CD4-positive, alpha-beta T cell (primary cell): ENCODE measurements at places on chromosomes 7 and 10.

- no peak for DNase-seq
These were observed 91.0 kb downstream of the ELMO1 start for GRCh38 chr7:37357637-37357996.

DNA sequence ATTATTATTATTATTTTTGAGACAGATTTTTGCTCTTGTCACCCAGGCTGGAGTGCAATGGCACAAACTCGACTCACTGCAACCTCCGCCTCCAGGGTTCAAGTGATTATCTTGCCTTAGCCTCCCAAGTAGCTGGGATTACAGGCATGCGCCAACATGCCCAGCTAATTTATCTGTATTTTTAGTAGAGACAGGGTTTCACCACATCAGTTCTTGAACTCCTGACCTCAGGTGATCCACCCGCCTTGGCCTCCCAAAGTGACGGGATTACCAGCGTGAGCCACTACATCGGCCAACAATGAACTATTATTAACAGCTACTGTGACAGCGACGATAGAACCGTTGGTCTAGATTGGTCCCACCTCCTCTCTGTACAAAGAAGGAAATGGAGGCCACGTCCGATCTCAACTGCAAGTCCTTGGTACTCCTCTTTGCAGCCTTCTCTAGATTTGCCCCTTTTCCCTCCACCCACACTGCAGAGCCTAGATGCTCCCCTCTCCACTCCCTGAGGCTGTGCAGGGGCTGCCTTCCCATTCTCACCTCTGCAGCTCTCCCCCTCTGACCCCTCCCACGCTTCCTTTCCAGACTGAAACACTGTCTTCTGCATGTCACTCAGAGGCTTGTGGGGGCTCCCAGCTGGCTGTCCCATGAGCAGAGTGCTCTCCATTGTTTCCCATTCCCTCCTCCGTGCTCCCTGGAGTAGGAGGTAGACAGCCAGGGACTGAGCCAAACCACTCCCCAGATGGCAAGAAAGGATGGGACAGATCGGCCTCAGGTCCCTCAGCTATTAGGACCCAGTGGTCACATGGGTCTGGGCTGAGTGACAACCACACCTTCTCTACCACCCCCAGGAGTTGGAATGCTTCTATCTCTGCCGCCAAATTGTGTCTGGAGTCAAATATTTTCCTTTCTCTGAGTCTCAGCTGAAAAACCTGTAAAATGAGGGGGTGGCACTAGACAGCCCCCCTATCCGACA lies 2.3 kb downstream of the LOXL4 start:
- DNase-seq = no peak

DNA sequence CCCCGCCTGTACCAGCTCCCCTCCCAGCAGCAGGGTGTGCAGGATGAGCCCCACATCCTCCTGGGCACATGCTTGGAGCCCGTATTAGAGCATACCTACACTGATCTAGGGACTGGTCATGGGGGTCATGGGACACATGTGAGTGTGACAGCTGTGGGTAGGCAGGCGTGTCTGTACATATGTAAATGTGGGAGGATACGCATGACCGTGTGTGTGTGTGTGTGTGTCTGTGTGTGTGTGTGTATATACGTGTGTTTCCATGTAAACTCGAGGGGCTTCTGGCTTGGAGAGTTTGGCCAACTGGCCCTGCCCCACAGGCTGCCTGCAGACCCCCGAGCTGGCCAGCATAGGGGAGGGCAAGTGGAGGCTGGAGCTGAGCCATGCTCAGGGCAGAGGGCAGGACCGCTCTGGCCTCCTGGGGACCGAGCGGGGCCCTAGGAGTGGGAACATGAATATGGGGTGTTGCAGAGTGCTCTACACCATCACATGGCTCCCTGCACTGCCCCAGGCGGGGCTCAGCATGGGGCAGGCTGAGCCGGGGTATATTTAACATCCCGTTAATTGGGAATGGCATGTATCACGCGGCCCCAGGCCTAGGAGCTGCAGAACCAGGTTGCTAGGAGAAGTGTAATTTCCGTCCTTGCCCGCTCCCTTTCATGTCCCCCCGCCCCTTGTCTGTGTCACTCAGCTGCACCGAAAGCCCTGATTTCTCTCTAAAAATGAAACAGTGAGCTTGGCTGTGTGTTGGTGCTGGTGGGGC lies 152.7 kb upstream of the PCBD1 start:
- DNase-seq = no peak

- DNase-seq = no peak
These were observed 103.3 kb downstream of the TPST1 start for GRCh38 chr7:66308411-66308810.

- DNase-seq = no peak
These were observed 56.0 kb downstream of the TAX1BP1 start for GRCh38 chr7:27795977-27796376.

DNA sequence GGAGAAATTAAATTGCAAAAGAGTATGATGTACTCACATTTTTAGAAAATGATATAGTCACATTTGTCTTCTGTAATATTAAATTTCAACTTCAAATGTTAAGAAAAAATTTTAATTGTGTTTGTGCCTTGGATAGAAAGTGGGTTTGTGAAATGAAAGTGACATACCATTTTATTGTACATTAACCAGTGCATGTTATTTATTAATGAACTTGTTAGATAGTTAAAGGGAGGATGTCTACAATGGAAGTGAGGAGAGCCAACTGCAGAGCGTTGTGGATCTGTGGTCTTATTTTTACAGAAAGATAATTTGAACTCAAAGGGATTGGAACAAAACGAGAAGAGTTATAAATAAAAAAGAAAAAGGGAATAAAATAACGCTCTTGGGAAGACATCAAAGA lies 291.7 kb downstream of the ARL4A start:
- DNase-seq = no peak

DNA sequence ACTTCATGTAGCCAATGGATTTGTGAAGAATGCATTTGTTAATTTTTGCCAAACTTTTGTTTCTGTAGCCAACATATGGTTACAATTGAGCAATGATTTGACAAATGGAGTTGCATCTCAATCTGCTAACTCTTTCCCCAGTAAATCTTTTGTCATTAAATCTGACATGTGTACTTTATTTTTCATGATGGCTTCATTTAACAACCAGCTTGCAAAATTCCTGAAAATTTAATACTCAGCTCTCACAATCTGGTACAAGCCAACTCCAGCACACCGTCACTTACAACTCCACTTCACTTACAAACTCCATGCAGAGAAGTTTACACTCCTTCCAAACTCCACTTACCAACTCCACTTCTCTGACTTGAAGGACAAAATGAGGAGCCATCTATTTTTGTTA lies 26.5 kb upstream of the HIBADH start:
- DNase-seq = no peak

DNA sequence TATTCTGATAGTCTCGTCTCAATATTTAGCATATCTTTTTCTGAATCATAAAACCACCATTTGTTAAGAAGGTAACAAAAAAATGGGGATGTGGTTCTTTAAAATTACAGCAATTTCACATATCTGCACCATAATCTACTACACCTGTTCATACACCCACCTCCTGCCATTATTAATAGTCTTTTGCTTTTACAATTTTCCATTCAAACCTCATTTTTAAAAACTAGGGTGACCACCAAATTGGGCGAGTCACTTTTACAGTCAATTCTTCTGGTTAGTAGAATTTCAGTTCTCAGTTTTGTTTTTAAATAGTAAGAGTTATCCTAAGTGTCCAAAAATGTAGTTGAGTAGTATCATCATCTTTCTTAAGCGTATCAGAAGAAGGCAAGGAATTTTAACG lies 48.4 kb upstream of the GSAP start:
- no peak for DNase-seq

DNA sequence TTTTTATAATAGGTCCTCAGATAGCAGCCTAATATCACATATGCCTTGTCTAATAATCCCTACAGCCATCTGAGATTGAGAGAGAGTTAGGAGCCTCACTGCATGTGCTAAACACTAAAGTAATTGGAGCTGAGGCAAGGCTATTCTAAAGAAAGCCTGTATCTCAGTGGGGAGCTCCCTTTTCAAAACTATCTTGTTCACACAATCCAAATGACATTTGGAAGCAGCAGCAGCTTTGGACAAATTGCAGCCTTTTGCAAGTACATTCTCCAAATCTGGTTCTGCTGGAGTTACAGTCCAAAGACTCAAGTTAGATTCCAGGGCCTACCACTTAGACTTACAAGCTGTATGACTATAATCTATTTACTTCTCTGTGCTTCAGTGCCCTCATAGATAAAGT lies 104.5 kb downstream of the MACC1 start:
- DNase-seq = no peak

DNA sequence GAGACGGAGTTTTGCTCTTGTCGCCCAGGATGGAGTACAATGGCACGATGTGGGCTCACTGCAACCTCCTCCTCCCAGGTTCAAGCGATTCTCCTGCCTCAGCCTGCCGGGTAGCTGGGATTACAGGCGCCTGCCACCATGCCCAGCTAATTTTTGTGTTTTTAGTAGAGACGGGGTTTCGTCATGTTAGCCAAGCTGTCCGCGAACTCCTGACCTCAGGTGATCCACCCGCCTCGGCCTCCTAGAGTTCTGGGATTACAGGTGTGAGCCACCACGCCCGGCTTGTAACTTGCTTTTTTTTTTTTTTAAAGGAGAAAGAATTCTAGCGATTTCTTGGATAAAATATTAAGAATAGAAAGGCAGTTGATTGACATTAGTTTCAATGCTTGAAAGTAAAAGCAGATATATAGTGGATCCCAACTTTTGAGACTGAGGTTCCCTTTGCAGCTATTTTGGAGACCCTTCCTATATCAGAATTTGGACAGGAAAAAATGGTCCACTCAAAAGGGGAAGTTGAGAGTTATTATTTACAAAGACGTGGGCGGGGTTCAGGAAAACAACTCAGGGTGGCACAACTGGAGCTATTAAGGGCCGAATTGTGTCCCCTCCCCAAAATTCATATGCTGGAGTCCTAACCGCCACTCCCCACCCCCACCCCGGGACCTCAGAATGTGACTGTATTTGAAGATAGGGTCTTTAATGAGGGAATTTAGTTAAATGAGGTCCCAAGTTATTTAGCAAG lies 1.3 kb upstream of the ERCC6 start:
- no peak for DNase-seq

DNA sequence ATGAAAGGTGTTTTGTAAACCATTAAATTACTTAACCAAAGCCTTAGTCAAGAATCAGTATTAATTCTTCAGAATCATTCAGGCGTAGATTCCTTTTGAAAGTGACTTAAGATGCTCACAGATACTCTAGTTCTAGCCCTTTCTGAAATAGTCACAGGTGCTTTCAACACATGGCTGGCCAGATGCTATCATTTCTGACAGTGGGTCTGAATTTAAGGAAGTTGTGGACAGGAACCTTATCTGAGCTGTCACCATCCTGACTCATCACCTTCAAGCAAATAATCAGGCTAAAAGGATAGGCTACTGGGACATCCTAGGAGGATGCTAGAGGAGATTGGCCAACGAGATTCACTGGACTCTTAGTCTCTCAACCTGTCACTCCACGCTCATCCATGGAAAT lies 501.5 kb downstream of the LRMDA start:
- no peak for DNase-seq

- DNase-seq = no peak
These were observed 3.5 kb downstream of the SUN1 start for GRCh38 chr7:835485-836401.

DNA sequence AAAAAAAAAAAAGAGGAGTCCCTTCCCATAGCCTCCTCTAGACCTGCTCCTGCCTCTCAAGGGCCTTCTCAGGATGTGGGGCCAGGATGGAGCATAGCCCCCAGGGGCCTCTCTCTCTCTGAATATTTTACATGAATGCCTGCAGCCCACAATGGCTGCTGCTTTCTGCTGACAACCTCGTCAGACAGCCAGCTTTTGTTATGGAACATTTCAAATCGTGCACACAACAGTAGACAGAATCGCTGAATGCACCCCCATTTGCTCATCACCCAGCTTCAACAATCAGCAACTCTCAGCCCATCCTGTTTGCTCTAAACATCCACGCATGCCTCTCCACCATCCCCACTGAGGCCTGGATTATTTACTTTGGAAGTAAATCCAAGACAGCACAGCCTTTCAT lies 5.4 kb downstream of the PLAC9 start:
- DNase-seq = no peak

GRCh38 chr10:17061418-17061817 lies 68.2 kb downstream of the CUBN start:
- no peak for DNase-seq

DNA sequence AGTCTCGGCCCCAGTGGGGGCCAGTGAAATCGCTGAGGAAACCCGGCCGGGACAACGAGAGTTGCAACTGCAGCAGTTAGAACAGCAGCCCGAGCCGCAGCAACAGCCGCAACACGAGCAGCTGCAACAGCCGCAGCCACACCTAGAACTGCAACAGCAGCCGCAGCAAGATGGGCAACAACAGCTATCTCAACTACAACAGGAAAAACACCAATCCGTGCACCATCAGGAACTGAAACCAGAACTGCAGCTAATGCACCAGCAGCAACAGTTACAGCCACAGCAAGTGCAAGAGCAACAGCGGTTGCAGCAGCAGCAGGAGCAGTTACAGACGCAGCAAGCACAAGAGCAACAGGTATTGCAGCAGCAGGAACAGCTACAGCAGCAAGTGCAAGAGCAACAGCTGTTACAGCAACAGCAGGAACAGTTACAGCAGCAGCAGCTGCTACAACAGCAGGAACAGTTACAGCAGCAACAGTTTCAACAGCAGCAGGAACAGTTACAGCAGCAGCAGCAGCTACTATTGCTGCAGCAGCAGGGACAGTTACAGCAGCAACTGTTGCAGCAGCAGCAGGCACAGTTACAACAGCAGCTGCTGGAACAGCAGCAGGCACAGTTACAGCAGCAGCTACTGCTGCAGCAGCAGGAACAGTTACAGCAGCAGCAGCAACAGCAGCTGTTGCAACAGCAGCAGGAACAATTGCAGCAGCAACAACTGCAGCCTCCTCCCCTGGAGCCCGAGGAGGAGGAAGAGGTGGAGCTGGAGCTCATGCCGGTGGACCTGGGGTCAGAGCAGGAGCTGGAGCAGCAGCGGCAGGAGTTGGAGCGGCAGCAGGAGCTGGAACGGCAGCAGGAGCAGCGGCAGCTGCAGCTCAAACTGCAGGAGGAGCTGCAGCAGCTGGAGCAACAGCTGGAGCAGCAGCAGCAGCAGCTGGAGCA lies 6.1 kb downstream of the ZNF853 start:
- no peak for DNase-seq

DNA sequence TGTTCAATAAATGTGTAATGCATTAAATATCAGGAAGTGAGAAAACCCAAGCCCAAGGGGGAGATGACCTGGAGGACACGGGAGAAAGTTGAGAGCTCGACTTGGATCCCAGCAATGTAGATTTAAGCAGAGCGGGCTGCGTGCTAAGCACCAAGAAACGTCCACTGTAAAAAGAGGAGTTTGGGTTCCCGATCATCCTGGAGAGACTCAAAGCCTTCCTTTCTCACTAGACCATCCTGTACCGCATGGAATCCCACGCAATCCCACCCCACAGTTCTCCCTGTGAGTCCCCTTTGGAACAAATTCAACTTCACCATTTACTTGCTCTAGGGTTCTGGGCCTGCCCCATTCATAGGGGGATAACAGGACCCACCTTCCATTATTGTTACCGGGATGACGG lies 2.4 kb downstream of the TRPV6 start:
- no peak for DNase-seq

GRCh38 chr7:94395141-94396036 lies 694 bp downstream of the COL1A2 start:
- no peak for DNase-seq
